ENCODE measurements at places on chromosomes 6 and 20.

DNA sequence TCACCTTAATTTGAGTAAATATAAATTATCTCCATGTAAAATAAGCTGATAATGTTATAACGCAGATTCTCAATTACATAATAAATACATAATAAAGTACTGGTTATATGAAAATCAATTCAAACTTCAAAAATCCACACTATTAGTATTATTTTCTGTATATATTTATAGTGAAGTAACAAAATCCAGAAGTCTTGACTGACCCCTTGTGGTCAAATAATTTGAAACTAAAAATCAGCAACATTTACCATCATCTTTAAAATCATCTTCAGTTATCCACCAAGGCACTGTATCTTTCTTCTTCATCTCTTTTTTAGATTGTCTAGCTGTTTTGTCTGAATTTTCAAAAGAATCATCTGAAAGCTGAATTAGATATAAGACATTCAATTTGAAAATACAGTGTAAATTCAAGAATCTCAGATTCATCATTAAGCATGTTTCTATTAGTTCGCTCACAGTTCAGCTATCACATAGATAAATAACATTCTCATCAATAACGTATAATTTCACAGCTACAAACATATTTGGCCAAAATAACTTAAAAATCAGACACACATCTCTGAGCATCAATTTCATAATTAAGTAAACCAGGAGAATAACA is 6.5 kb downstream of the CEP162 start:
- DNase-seq, result peak; percentile 11

DNA sequence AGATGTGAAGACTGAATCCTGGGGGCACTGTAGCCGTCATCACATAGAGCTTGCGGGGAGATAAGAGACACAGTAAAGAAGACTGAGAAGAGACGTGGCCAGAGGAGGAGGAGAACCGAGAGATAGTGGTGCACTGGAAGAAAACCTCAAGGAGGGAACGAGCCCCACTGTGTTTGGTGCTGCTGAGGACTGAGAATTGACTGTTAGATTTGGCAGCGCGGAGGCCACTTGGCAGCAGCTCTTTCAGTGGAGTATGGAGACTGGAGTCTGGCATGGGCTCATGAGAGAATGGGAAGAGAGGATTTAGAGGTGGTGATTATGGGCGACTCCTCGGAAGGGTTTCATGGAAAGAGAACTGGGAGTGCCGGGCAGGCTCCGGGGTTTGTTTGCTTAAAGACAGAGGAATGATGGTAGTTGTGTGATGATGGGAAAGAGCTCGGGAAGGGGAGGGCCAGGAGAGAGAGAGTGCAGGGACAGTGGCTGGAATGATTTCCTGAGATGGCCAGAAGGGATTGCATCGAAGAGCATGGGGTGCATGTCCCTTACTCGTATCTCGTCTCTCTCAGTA is 18.0 kb downstream of the CDYL start:
- DNase-seq, result no peak

- peak; percentile 87 for DNase-seq
Measured at GRCh38 chr6:166736634-166737033, 109.6 kb upstream of the RPS6KA2 start.

DNA sequence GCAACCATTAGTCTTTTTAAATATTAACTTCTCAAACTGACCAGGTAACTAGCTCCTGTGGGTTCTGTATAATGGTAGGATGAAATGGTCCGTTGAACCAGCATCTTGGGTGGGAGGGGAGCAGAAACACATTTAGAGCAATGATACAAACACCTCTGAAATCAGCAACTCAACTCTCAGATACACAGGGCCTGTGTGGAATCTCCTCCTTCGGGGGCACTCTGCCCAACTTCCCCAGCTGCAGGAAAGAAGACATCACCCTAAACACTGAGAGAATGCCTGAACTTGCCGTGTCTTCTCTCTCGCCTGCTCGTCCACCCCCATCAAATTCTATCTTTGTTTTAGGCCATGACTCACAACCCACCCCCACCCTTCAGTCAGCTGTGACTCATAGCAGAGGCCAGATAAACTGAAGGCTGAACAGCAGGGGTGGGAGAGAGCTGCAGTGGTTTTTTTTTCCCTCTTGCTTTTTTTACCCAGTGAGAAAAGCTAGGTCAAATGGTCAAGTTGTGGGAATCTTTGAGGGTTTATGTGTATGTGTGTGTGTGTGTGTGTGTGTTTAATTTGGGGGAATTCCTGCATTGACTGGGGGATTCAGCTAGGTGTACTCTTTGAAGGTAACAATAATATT is 593.4 kb upstream of the JAG1 start:
- peak; percentile 99 for DNase-seq

DNA sequence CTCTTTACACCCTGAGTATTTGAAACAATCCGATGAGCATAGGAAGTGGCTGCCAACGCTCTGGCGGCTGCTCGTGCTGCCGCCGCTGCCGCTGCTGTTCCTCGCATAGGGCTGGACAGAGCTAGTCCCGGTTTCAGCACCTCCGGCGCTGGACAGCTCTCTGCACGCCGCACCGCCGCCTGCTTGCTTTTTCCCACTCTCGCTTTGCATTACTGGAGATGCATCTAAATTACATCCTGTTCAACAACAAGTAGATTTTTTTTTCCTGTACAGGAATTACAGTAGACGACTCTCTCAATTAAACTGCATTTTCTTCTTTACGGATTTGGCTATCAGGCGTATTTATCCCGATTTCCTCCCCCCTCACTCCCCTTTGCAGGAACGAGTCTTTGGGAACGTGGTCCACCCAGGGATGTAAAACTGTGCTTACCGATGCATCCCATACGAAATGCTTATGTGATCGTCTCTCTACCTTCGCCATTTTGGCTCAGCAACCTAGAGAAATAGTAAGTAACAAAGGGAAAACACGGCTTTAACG is 563.8 kb downstream of the LMBRD1 start:
- DNase-seq, result peak; percentile 56

DNA sequence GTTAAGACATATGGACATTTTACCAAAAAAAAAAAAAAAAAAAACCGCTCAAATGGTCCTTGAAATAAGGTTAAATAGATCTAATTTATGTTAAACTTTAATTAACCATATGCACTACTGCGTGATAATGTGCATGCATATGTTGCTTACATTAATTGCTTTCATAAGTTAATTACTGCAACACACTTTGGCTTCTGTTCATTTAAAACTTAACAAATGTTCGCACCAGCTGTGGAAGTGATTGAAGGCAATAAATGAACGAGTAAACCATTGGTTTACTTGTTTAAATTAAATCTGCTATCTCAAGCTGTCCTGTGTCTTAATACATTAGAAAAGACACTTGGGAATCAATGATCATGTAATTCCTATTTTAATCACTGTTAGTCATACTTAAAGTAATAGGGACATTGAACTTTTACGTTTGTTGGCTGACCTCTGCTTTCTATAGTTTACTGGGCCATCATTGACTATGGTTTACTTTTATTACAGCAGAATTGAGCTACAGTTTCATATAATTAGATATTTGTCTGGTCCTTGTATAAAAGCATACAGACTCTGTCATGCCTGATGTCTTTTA is 294.7 kb downstream of the KHDC1L start:
- no peak for DNase-seq

- peak; percentile 85 for DNase-seq
Measured at GRCh38 chr20:36493801-36494114, 47.6 kb upstream of the MYL9 start.

- DNase-seq, result no peak
Measured at GRCh38 chr6:52558266-52559000, 18.4 kb downstream of the TRAM2 start.

GRCh38 chr6:11322252-11322885 is 89.9 kb upstream of the NEDD9 start:
- DNase-seq, result peak; percentile 33

DNA sequence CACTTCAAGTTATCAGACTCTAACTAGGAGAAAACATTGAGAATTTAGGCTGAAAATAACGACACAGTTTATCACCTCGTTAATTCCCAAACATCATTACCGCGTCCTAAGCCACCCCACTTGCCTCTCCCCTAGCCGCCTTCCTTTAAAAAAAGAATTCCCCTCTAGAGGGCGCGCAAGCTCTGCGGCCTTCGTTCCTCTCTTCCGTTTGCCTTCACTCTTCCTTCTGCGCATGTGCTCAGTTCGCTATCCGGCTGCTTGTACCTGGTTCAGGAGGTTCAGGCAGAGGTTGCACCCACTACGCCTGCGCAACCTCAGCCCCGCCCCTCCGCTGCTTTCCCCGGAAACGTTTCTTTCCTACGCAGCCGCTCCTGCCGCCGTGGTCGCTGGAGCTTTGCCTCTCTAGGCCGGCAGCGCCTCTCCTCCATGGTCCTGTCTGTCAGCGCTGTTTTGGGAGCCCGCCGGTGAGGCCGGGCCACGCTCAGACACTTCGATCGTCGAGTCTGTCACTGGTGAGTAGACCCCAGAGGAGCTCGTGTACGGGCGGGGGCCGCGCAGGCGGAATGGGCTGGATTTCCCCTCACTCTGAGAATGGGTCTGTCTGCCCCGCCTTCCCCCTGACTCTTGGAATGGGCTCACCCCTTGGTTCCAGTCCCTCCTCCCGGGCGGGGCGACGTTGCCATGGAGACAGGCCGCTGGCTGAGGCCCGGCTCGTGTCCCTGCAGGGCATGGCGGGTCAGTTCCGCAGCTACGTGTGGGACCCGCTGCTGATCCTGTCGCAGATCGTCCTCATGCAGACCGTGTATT is at the start of gene SYS1:
TSS of gene SYS1 (plus strand) at position 353 of the 807 bp plus-strand sequence. CDS start at position 729, 376 bp downstream.
- peak; percentile 98 for DNase-seq

- no peak for DNase-seq
Measured at GRCh38 chr20:44627364-44628010, 24.0 kb downstream of the ADA start.

DNA sequence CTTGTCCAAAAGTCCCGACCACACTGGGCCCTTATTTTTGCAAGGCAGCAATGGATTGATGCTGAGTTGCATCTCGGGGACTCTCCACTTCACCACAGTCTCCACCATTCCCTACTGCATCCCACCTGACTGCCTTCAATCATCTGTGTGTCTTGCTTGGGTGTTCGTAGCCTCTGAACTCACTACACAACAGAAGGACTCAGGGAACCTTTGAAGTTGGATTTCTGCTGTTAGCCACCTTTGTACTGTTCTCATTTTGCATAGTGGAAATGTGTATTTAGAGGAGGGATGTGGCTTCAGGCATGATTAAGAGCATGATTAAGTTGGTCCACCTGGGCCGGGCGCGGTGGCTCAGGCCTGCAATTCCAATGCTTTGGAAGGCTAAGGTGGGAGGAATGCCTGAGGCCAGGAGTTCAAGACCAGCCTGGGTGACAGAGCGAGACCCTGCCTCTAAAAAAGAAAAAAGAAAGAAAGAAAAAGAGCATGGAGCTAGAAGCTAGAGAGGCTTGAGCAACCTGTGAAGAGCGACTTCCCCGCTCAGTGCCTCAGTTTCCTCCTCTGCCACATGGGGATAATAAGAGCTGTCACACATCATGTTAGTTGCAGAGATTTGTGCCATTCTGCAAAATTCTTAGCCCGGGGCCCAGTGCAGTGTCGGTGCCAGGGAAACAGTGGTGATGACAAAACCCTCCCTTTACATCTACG is 121.3 kb upstream of the PTPN1 start:
- no peak for DNase-seq
